ENCODE measurements at places on chromosomes 3 and 15.

GRCh38 chr3:8734908-8735307 lies 1.3 kb downstream of the CAV3 start:
- no peak for DNase-seq

GRCh38 chr3:11613851-11614487 lies 29.7 kb downstream of the VGLL4 start:
- DNase-seq = peak; percentile 46

GRCh38 chr3:41660510-41660909 lies 301.4 kb downstream of the ULK4 start:
- no peak for DNase-seq

DNA sequence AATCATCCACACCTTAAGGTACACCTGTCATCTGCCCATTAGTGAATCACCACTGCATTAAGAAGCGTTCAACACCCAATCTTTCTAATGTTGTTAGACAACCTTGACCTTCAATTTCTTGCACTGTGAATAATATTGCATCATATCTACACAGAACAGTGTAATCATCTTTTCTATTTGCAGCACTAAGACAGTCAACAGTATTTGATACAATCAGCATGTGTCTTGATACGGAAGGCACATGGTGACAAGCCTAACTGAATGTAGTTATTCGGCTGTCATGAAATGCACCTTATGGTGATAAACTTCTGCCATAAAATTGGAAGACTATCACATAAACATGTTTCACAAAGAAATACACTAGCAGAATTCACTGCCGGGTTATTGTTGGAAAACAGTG lies 253.9 kb upstream of the THRB start:
- no peak for DNase-seq

- DNase-seq = no peak
Observed at GRCh38 chr15:68335251-68335650, 57.7 kb downstream of the FEM1B start.

- DNase-seq = no peak
Observed at GRCh38 chr3:60912142-60912541, 339.1 kb downstream of the FHIT start.

- no peak for DNase-seq
Observed at GRCh38 chr15:69465253-69465652, 12.6 kb downstream of the RPLP1 start.

DNA sequence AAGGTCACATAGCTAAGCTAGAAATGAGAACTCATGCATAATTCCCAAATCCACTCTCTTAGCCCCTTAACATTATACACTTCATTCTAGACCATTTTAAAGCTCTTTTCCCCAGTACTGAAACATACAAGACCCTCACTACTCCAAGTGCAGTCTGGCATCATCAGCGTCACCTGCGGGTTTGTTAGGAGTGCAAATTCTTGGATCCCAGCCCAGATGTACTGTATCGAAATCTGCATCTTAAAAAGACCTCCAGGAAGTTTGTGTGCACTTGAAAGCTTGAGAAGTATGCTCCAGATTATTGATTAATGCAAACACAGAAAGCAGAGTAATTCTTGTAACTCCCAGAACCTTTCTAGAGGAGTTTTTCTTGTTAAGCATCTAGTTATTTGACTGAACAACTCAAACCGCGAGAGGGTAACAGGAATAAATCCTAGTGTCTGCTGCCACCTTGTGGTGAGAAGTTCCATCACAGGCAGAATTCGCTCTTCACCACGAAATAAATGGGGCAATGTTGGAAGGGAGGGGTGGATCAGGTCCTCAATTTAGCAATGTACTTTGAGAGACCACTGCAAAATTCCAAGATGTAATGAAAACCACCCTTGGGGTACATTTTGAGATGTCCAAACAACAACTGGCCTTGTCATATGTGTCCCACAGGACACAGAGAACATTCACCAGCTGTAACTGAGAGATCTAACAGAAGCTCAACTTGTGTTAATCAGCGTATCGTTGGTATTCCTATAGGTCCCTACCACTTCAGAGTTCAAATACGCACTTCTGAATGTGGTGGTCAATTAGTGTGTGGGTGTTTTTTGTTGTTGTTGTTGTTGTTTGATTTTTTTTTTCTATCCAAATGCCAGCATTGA lies 583 bp upstream of the C3orf49 start:
- DNase-seq = no peak

- no peak for DNase-seq
Observed at GRCh38 chr3:190455828-190456227, 6.1 kb upstream of the TMEM207 start.

GRCh38 chr3:115321400-115321805 lies 174.3 kb upstream of the ZBTB20 start:
- DNase-seq = no peak

- no peak for DNase-seq
Observed at GRCh38 chr3:59771768-59772181, 722.0 kb upstream of the CFAP20DC start.

Data from caudate nucleus (tissue), 63 donors.